ENCODE measurements at places on chromosomes 7 and 10.
A peak's percentile ranks its signal among the peaks of the same experiment; 100 is the strongest.

DNA sequence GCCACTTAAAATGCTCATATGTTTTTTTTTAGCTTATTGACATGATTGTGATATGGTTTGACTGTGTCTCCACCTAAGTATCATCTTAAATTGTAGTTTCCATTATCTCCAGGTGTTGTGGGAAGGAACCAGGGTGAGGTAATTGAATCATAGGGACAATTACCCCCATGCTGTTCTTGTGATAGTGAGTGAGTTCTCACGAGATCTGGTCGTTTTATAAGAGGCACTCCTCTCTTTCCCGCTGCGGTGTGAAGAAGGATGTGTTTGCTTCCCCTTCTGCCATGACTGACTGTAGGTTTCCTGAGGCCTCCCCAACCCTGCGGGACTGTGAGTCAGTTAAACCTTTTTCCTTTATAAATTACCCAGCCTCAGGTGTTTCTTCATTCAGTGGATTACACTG, 80.5 kb upstream of the ETV1 start:
- no peak for DNase-seq

GRCh38 chr10:6578251-6578771, 1.8 kb downstream of the PRKCQ start:
- peak; percentile 47 for DNase-seq

DNA sequence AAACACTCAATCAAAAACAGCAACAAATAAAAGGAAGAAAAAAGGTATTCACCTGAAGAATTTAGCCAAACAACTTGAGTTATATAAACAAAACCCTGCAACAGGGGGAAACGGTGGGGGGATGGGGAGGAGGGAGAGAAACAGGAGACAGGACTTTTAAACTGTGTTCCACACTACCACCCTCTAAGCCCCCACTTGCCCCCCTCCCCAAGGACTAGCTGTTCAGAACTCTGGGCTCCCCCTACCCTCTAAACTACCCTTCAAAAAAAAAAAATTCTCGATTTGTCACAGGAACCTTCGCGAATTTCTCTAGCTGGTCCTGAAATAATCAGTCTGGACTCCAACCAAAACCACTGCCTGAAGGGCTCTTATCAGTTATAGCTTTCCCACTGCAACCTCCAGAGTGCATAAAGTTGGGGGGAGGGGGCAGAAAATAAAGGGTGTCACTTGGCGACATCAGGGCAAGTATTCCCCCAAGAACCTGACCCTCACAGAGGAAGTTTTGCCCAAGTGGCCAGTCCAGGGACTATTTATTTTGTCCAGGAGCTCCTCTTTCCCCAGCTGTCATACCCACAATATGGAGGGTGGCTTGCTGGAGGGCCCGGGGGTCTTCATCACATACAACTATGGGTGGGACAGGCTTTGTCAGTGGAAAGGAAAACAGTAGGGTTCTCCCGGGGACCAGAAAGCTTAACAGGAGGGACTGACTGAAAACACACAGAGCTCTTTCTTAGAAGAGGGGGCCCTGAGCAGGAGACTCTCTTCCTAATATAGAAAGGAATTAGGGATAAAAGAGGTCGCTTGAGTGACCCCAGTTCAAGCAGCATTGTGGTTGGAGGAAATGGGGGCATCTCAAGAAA, 1.3 kb downstream of the UBE2H start:
- no peak for DNase-seq

DNA sequence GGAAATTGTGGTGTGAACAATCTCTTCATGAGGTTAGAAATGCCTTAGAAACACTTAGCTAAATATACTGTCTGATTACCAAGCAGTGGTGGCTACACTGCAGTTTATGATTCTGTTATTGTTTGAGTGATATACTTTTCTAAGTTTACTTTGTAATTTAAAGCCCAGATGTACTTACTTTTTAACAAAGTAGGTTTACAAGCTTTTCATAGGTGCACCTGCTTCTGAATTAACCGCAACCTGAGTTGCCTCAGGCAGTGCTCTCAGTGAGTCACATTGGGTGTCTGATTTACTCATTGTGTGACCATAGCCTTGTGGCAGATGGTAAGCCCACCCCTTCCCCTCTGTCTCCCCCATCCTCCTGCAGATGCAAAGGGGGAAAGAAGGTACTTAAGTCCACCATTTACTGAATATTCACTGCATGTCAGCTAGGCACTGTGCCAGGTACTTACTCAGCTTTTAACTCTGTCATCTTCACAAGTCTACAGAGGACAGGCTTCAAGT, 9.0 kb downstream of the MTURN start:
- no peak for DNase-seq

GRCh38 chr7:29030781-29031275, 72.7 kb upstream of the TRIL start:
- no peak for DNase-seq

GRCh38 chr7:82234457-82235049, 209.0 kb downstream of the CACNA2D1 start:
- DNase-seq: no peak

- no peak for DNase-seq
Observed at GRCh38 chr7:155789001-155789725, 23.1 kb downstream of the SHH start.

DNA sequence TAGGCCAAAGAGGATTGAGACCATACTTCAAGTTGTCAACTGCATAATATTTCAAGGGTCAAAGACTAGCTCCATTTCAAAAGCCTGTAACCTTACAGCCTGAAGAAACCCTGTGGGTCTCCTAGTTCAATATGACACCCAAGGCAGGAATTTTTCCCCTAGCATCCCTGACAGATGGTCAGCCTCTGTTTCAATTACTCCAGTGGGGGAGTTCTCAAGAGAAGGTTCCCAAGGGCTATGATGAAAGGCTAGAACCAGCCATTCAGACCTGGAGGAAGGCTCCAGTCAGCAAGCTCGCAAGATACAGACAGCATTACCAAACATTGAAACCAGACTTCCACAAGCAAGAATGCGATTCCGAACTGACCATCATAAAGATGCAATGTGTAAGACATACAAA, 1.6 kb downstream of the HTR7 start:
- no peak for DNase-seq

All from immature natural killer cell (primary cell).